ENCODE measurements at places on chromosomes 3 and 15. TPM values are rescaled to one million over a fixed set of nuclear protein-coding genes. Genes with fewer than 3 reads are reported as not detected.

Gene SHC4
- total RNA-seq, result 0.29 TPM

Gene DOCK3
- 6.6 TPM for total RNA-seq

Gene IL17RE
- total RNA-seq, result 1.6 TPM

Gene PCNP
- 192 TPM for total RNA-seq

Gene NLGN1
- total RNA-seq, result 3.4 TPM

- peak; percentile 59 for DNase-seq
- peaks cover 7% of the 10 kb centered on the region for H3K4me1 ChIP-seq
- no peaks in the 10 kb centered on the region for H3K36me3 ChIP-seq
- peaks cover 74% of the 10 kb centered on the region for H3K27me3 ChIP-seq
These were observed 5.4 kb upstream of the RFX7 start for GRCh38 chr15:56249092-56249491.

- H3K4me3 ChIP-seq, result no peak overlapping the region
- no peaks in the 10 kb centered on the region for H3K27me3 ChIP-seq
- no peaks in the 10 kb centered on the region for H3K36me3 ChIP-seq
- H3K27ac ChIP-seq, result no peak overlapping the region
- no peaks in the 10 kb centered on the region for H3K4me1 ChIP-seq
- no peak for DNase-seq
These were observed 5.5 kb downstream of the ADGRG7 start for GRCh38 chr3:100614941-100615340.

- peak overlapping the region; percentile 76 for H3K27ac ChIP-seq
- H3K4me3 ChIP-seq, result peak overlapping the region; percentile 85
- peaks cover 11% of the 10 kb centered on the region for H3K4me1 ChIP-seq
- DNase-seq, result peak; percentile 85
- H3K36me3 ChIP-seq, result peaks cover 35% of the 10 kb centered on the region
- H3K27me3 ChIP-seq, result no peaks in the 10 kb centered on the region
These were observed 520 bp downstream of the SLC26A6 start for GRCh38 chr3:48634661-48635221.

DNA sequence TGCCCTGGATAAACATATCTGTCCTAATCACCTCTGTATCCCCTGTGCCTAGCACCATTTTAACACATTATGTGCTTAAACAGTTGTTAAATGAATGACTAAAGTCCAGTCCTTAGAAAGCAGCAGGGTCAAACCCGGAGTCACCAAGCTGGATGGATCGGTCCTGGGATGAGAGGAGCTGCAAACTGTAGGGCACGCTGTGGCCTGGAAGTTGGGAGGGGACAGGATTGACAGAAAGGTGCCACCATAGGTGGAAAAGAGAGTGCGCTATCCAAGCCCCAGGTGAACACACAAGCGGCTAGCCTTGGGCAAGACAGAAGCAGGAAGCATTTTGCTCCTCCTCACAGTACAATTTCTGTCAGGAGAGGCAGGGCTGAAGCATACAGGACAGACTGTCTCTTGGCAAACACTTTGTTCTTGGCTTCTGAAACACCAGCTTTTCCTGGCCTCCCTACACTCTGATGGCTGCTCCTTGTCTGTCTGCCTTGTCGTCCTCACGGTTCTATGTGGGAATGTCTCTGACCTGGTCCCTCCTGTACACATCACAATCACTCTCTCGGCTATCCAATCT lies 48.4 kb upstream of the KY start:
- no peaks in the 10 kb centered on the region for H3K4me1 ChIP-seq
- no peak overlapping the region for H3K27ac ChIP-seq
- H3K36me3 ChIP-seq, result no peaks in the 10 kb centered on the region
- DNase-seq, result no peak
- H3K27me3 ChIP-seq, result peaks cover 67% of the 10 kb centered on the region
- no peak overlapping the region for H3K4me3 ChIP-seq

GRCh38 chr3:66825375-66825774 lies 172.7 kb upstream of the KBTBD8 start:
- no peaks in the 10 kb centered on the region for H3K36me3 ChIP-seq
- H3K27me3 ChIP-seq, result no peaks in the 10 kb centered on the region
- peaks cover 8% of the 10 kb centered on the region for H3K4me1 ChIP-seq
- no peak for DNase-seq
- no peak overlapping the region for H3K4me3 ChIP-seq

DNA sequence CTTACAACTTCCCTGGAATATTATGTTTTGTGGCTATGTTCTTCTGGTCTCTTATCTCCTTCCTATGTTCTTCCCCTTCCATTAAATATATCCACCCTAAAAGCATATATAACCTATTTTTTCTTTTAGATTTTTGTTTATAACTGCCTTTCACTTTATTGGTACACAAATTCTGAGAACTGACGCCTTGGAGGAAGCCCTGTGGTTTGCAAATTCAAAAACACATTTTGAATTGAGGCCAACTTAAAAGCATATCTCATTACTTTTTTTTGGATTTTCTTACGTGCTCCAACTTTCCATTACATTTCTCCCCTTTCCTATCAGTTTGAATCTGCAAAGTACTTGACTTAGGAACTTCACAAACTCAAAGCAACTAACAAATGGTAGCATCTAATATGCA lies 15.3 kb upstream of the COLQ start:
- H3K27ac ChIP-seq, result no peak overlapping the region
- no peaks in the 10 kb centered on the region for H3K4me1 ChIP-seq
- H3K4me3 ChIP-seq, result no peak overlapping the region
- H3K27me3 ChIP-seq, result no peaks in the 10 kb centered on the region

GRCh38 chr15:74449643-74450205 lies 11.2 kb downstream of the UBL7 start:
- H3K27me3 ChIP-seq, result no peaks in the 10 kb centered on the region
- peaks cover 8% of the 10 kb centered on the region for H3K4me1 ChIP-seq
- H3K27ac ChIP-seq, result no peak overlapping the region
- no peak for DNase-seq

GRCh38 chr15:29669823-29670222 lies 152.4 kb downstream of the TJP1 start:
- peaks cover 7% of the 10 kb centered on the region for H3K4me1 ChIP-seq
- H3K27me3 ChIP-seq, result no peaks in the 10 kb centered on the region
- H3K4me3 ChIP-seq, result no peak overlapping the region
- no peak overlapping the region for H3K27ac ChIP-seq
- no peaks in the 10 kb centered on the region for H3K36me3 ChIP-seq

DNA sequence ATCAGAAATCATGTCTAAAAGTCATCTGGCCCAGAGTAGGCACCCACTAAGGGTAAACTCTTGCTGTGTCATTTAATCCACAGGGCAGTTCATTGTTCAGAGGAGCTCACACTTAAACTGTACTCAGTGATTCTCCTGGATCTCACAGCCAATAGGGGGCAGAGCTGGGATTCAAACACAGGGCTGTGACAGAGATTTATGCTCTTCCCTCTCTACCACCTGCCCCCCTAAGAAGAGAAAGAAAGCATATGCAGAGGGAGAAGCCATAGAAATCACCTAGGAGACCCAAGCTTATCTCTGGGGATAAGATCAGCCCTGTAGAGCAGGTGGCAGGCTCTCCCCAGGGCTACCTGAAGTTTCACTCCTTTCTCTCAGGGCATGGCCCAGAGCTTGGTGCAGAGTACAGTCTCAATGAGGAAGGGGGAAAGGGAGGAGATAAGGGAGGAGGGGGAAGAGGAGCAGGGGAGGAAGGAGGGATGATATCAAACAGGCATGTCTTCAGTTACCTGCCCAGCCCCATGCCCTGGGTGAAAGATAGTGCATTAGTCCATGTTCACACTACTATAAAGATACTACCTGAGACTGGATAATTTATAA lies 51.8 kb upstream of the ADPGK start:
- no peaks in the 10 kb centered on the region for H3K36me3 ChIP-seq
- peak; percentile 82 for DNase-seq
- H3K27ac ChIP-seq, result no peak overlapping the region
- H3K4me1 ChIP-seq, result no peaks in the 10 kb centered on the region
- no peaks in the 10 kb centered on the region for H3K27me3 ChIP-seq
- H3K4me3 ChIP-seq, result no peak overlapping the region

DNA sequence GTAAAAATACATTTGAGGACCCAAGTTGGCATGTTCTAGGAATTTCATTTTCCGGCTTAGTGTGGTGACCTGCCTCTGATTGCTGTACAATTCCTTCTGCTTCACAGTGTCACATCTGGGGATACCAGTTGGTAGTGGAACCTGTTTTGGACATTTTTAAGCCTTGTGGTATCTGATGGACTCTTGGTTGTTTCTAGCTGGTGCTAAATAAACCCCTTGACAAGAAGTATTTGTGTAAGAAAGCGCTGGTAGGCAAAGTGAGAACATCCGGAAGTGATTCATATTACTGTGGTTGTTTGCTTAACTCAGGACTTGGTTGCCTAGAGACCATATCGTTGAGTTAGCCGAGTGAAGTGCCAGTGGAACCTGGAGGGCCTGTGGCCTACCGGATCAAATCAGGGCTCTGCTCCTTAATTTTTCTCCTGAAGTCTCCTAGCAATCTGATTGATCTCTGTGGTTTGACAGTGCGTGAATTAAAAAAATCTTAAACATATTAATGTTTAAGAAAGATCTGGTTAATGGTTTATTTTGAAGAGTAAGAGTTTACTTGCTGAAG lies 12.8 kb downstream of the IQGAP1 start:
- H3K27me3 ChIP-seq, result no peaks in the 10 kb centered on the region
- H3K4me1 ChIP-seq, result peaks cover 15% of the 10 kb centered on the region
- H3K4me3 ChIP-seq, result peak overlapping the region; percentile 73
- H3K36me3 ChIP-seq, result peaks cover 10% of the 10 kb centered on the region
- H3K27ac ChIP-seq, result peak overlapping the region; percentile 50
- peak; percentile 79 for DNase-seq

Measured in endodermal cell (in vitro differentiated cells).